ENCODE measurements at places on chromosomes 12 and 14.

GRCh38 chr14:80959496-80959895 is 4.1 kb downstream of the TSHR start:
- peak; percentile 76 for DNase-seq

GRCh38 chr12:27387473-27387872 is 54.8 kb downstream of the BMAL2 start:
- no peak for DNase-seq

DNA sequence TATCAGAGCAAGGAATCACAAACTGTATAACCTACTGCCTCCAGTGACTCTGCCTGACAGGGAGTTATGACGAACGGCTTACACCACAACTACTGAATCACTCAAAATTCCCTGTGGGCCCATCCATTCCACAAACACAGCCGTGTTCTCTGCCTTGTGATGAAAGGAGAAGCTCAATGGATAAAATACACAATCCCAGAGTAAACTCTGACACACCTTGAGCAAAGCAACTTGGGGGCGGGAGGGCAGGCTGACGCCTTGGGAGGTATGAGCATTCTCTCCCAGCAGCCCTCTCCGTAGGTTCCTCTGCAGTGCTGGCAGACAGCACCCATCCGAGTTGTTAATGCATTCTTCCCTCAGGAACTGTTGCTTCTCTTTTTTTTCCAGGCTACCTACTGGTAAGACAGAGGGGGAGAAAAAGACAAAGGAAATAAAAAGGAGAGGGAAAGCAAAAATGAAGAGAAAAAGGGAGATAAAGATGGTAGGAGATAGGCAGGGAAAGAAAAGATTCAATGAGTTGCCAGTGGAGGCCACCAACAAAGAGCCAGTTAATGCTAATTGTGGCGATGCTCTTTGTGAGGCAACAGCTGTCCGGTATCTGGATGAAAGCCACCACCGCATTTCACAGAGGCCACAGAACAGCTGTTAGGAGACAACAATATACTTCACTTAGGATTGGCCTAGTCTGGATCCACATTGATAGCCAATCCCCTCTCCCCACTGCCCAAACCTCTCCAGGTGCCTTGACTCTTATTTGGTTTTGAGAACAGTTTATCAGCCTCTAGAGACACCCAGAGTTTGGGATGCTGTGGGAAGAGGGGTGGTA is 4.7 kb upstream of the DIO2 start:
- DNase-seq: no peak

GRCh38 chr14:106513302-106513701 is 986.9 kb downstream of the TMEM121 start:
- DNase-seq: no peak

DNA sequence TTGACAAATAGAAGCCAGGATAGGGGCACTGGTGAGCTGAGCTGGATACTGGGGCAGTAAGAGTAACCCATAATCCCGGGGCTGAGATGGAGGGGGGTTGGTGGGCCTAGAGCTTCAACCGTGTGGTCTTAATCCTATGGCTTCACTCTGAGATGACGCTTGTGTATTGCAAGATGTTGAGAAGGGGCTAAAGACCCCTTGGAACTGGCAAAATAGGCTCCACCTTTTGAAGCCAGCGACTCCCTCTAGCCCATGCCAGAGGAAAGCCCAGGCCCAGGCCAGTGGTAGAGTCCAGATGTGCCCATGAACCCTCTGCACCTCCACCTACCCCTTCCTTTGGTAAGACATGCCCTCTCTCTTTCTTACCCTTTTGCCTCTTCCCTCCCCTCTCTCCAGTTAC is 4.6 kb downstream of the HOXC12 start:
- DNase-seq: no peak

- DNase-seq: no peak
Observed at GRCh38 chr12:103538397-103538796, 42.6 kb upstream of the C12orf42 start.

- DNase-seq: peak; percentile 75
Observed at GRCh38 chr14:100585448-100586152, 1.6 kb downstream of the BEGAIN start.

GRCh38 chr12:92597997-92598396 is 104.8 kb upstream of the PLEKHG7 start:
- no peak for DNase-seq

GRCh38 chr12:34526946-34527345 is 504.6 kb downstream of the ALG10 start:
- no peak for DNase-seq

GRCh38 chr12:58386136-58386535 is 444.8 kb downstream of the ATP23 start:
- DNase-seq: no peak

- DNase-seq: no peak
Observed at GRCh38 chr14:54488318-54488645, 498 bp downstream of the GMFB start.

- no peak for DNase-seq
Observed at GRCh38 chr14:103788086-103788485, 59.3 kb downstream of the PPP1R13B start.

GRCh38 chr12:111443586-111443985 is 37.9 kb downstream of the SH2B3 start:
- DNase-seq: no peak

- no peak for DNase-seq
Observed at GRCh38 chr12:105659355-105660075, 329.0 kb downstream of the C12orf75 start.

- no peak for DNase-seq
Observed at GRCh38 chr12:52229836-52230343, 3.2 kb upstream of the KRT7 start.

DNA sequence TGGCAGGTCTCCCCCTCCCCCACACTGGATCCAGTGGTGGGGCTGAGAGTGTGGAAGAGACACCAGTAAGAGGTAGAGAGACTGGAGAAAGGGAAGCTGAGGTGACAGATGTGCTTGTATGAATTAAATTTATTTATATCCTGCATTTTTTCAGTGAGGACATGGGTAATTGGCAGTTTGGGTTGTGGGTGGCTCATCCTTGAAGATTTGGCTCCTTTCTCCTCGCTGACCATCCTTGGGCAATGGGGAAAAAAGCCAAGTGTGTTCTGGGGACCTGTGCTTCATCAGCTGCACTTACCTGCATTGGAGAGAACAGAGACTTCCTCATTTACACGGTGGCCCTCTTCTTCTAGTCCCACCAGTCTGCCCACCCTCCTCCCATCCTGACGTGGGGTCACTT is 86.4 kb downstream of the RFX4 start:
- DNase-seq: no peak

DNA sequence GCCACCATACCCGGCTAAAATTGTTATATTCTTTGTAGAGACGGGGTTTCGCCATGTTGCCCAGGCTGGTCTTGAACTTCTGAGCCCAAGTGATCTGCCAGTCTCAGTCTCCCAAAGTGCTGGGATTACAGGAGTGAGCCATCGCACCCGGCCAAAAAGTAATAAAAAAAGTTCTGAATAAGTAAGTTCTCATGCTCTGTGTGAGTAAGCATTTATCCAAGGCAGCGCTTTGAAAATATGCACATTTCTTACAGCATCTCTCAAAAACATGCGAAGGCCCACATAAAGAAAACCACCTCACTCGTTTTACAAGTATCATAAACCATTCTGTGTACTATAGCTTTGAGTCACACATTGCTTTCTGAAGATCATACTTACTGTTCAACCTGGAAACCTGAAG is 8.6 kb downstream of the GIT2 start:
- no peak for DNase-seq

- no peak for DNase-seq
Observed at GRCh38 chr14:91980157-91980556, 32.7 kb upstream of the FBLN5 start.

- DNase-seq: peak; percentile 29
Observed at GRCh38 chr14:92792885-92793284, 1.2 kb upstream of the GOLGA5 start.

DNA sequence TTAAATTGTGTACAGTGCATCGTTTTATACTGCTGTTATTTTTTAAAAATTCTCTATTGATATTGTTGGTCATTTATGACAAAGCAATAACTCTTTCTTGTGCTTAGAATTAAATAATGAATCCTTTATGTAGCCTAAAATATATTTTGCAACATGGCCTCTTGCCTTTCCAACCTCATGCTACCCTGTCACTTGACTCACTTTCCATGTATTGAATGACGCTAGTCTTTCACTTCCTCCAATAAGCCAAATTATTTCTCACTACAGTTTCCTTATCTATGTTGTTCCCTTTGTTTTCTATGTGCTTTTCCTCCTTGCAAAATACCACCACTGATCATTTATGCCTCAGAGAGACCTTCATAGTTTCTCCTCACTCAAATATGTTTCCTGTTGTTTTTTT is 16.3 kb upstream of the EPYC start:
- no peak for DNase-seq

DNA sequence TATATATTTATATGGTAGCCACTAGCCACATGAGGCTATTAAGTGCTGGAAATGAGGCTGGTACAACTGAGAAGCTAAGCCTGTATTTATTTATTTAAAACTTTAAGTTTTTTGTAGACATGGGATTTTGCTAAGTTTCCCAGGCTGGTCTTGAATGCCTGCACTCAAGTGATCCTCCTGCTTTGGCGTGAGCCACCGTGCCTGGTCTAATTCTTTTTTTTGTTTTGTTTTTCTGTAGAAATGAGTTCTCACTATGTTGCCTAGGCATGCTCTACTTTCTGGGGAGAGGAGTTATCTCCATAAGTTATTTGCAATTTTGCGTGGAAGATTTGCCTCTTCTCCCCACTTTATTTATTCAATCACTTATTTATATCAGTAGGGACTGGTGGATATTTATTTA is 4.8 kb upstream of the SNRNP35 start:
- peak; percentile 37 for DNase-seq

GRCh38 chr12:109744026-109744425 is 30.4 kb downstream of the FAM222A start:
- no peak for DNase-seq

- DNase-seq: no peak
Observed at GRCh38 chr12:126432780-126433179, 1367.5 kb downstream of the AACS start.

- DNase-seq: no peak
Observed at GRCh38 chr12:93813972-93814821, 137.0 kb downstream of the CRADD start.

DNA sequence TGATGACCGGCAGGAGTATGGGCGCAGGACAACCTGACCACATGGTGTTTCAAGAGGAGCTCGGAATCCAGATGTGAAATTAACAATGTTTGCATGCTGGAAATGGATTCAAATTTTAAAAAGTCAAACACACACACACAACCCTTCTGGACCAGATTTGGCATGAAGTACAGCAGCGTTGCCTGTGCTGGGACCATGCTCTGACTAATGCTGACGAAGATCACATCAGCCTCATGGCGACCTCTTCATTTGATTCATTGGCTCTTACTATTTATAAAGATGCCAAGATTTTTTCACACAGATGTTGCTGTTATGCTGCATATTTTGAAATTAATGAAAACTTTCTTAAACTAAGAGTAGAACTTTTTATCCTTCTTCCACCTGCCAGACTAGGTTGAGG is 926.6 kb upstream of the TMEM132C start:
- DNase-seq: no peak

DNA sequence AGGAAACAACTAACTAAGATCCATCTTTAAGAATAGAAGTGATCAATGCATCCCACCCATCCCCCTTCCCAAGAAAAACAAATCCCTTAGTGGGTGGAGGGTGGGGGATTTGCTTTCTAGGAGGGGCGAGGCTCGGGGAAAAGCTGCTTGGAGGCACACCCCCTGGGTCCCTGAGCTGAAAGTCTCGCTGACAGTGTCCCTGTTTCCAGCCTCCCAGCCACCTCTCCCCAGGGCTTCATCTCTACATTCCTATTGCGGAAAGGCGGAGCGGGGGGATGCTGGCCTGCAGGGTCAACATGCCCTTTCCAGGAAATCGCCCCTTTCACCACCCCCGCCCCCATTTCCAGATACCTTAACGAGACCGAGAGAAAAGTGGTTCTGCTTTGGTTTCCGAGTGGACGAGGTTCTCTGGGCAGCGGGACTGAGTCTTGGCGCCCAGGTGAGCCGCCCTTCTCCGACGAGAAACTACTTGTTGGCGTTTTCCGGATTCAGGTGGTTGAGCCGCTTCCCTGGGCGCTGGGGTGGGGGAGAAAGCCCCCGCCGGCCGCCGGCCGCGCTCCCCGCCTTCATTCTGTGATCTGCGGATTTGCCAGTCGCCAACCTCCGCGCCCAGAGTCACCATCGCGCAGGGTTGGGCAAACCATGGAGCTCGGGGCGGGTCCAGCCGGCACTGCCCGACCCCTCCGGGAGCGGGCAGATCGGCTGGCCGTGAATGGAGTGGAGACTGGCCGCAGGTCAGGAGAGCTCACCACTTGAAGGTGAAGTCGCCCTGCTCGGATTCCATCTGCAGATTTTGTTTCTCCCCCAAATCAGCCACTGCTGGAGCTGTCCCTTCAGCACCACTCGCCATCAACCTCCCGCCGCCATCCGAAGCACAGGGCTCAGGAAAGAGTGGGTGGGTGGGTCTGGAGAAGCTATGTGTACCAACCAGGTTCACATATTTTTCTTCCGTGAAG is 505 bp downstream of the KCNC2 start:
- peak; percentile 38 for DNase-seq

DNA sequence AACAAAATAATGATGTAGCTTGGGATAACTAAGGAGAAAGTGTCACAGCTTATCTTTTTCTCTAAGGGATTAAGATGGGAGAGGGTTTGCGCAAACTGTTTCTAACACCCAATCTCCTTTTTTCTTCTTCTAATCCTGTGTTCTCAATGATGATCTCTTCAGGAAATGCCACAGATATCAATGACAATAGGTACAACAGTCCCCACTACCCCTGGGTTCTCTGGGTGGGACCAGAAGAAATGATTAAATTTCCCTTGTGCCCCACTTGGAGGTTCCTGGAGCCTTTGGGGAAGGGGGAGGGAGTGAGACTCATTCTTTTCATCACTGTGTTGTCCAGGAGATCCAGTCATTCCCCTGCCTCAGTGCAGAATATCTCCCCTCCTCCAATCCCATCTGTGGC is 8.6 kb upstream of the PIP4K2C start:
- DNase-seq: no peak

DNA sequence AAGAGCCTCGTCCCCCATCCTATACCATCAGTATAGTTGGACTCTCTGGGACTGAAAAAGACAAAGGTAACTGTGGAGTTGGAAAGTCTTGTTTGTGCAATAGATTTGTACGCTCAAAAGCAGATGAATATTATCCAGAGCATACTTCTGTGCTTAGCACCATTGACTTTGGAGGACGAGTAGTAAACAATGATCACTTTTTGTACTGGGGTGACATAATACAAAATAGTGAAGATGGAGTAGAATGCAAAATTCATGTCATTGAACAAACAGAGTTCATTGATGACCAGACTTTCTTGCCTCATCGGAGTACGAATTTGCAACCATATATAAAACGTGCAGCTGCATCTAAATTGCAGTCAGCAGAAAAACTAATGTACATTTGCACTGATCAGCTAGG is 13.6 kb downstream of the ARHGAP5 start:
- no peak for DNase-seq

GRCh38 chr12:76866151-76866567 is 12.7 kb downstream of the CSRP2 start:
- no peak for DNase-seq

DNA sequence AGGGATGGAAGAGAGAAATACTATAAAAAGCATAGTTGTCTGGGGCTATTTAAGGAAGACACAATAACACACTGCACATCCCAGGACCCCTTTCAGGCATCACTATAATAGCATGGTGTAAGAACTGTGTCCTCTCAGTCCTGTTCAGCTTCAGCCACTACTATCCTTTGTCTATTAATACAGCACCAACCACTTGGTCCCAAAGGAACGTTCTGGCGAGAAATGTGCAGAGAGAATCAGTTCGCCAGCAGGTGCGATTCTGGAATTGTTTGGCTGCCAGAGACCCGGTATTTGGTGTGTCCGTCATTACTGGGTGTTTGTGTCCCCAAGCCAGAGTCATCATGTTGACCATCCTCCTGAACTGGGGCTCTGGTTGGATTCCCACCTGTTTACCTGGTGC is 52.7 kb downstream of the BICD1 start:
- no peak for DNase-seq
